ENCODE measurements at places on chromosomes 2 and 18.
A peak's percentile ranks its signal among the peaks of the same experiment; 100 is the strongest.

DNA sequence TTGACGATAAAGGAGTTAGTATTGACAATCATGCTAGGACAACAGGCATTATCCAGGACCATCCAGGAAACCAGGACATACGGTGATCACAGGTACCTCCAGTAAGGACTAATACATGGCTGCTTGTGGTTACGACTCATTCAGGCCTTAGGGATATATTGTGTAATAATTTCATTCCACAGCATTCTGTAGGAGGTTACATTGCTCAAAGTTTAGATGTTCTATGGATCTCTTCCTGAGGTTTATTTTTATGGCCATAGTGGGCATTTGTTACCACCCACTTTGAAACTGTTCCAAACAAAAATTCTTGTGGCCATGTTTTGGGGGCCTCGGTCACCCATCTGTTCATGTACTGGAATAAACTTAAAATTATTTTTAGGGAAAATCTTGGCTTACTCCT lies 431.6 kb downstream of the METTL4 start:
- DNase-seq = no peak

DNA sequence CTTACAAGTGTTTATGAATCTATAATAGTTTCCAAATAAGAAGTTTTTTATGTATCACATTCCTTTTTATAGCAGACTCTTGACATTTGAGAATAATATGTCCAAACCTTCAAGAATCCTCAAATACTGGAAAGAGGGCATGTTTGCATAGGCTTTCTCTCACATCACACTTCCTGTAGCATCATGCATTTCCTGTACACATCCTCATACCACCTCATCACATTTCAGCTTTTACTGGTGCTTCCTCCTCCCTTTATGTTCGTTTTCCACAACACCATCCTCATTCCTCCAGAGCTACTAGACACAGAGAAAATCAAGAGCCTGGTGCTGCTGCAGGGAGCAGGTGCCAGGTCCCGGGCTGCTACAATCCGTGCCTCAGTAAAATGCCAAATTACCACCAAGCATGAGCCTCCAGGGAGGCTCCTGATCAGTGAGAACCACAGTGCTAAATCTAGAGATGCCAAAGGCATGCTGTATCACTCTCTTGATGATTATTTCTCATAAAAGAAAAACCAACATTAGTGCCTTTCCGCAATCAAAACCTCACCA lies 137.7 kb upstream of the CYP1B1 start:
- DNase-seq = no peak

DNA sequence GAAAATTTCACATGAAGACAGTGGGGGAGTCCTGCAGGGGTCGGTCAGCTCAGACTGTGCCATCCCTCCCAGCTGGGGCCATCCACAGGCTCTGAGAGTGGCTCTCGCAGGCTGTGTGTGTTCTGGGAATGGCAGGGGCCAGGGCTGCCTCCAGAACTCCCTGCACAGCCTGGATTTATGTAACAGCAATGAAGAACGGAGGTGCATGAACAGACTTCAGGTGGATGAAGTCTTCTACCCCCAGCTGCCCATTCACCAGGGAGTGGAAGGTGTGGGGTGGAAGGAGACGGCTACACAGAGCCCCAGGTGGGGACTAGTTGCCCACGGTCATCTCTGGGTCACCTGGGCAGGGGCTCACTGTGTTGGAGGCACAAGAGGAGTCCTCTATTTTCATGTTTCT lies 56.1 kb upstream of the HDAC4 start:
- DNase-seq = no peak

DNA sequence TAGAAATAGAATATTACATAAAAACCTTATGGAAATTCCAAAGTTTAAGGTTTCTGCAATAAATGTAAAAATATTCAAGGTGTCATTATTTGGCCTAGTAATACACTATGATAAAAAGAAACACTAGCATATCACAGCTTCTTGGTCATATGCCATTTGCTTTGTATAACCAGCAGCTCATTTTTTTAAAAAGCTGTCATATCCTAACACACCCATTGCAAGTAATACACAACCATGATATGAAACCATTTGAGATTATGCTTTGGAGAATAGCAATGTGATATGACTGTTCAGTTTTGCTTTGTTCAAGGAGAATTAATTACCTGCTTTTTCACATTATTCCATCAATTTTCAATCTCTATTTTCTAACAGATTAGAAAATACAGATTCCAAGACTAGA lies 149.0 kb downstream of the IKZF2 start:
- DNase-seq = no peak

DNA sequence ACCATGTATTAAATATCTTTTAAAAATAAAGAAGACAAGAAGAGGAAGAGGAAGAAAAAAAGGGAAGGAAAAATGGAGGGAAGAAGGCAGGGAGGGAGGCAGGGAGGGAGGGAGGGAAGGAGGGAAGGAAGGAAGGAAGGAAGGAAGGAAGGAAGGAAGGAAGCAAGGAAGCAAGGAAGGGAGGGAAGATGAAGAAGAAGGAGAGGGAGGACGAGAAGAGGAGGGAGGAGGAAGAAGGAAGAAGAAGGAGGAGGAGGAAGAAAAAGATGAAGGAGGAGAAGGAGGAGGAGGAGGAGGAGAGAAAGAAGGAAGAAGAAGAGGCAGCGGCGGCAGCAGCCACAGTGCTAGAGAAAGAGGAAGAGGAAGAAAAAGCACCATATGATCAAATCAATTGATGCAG lies 189.6 kb downstream of the EXOC6B start:
- DNase-seq = no peak

- peak; percentile 5 for DNase-seq
Measured at GRCh38 chr2:50401772-50402653, 629.9 kb downstream of the NRXN1 start.

DNA sequence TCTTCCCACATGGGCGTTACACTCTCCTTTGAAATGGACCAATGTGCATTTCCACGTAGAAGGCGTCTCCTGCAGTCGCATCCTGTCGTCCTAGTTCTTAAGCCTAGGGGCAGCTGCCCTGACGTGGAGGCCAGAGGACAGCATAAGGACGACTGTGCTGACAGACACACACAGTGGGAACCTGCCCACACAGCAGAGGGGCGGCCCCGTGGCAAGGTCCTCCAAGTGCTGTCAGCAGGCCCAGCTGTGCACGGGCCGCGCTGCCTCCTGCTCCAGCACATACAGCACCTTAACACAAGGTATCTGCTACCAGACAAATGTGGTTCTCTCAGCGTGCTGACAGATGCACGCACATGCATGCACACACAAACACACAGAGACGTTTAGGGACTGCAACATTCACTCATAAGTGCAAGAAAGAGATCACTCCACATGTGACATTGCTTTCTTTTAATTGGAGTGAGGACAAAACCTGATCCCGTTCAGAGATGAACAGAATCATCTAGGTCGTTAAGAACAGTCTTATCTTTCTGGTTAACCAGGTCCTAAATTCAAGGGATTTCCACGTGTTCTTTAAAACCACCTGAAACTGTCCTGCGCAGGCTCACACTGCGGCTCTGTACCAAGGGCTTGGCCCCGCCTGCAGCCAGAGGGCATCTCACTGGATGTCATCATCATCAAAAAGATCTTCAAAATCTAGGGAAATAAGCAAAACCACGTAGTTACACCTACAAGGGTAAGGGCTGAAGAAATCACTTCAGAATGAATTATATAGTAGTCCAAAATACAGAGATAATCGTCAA lies 5.5 kb downstream of the COPS9 start:
- no peak for DNase-seq

DNA sequence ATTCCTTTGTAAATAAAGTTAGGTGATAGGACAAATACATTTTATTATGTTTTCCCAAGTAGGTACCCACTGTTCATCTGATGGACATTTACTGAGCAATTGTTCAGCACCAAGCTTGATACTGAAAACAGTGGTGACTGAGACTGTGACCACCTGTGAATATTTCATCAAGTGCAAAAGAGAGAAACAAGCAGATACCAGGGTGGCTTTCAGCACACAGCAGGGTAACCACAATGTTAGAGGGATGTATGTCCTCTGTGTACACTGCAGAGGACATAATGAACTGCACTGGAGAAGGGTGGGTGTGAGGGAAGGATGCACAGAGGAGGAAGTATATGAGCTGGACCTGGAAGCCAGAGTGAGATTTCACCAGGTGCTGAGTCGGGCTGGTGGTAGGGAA lies 411.8 kb downstream of the RAD51AP2 start:
- DNase-seq = no peak

GRCh38 chr2:134790487-134790886 lies 47.9 kb upstream of the ACMSD start:
- DNase-seq = no peak
